T-helper 2 cell treated with Interferon-gamma antibody and Interleukin-4, amounts not matched to agents 5 μg/mL and 100 μg/mL, for 36 hours (primary cell): ENCODE measurements at places on chromosomes 7 and 10.

DNA sequence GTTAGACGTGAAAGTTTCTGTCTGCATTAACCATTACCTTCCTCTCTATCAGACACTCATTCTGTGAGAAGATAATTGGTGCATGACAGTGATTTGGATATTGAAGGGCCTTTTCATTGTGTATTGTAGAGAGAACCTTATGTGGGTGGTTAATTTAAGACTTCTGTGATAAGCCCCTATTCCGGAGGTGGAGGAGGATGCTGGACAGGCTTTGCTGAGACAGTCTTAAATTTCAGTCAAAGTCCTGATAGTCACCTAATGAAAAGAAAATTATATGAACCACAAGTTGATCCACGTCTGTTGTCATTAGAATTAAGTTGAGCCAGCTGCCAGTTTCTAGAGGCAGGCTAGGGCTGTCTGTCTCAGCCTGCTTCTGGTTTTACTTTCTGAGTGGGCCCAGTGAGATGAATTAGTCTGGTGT lies 62.9 kb downstream of the CELF2 start:
- DNase-seq, result no peak

DNA sequence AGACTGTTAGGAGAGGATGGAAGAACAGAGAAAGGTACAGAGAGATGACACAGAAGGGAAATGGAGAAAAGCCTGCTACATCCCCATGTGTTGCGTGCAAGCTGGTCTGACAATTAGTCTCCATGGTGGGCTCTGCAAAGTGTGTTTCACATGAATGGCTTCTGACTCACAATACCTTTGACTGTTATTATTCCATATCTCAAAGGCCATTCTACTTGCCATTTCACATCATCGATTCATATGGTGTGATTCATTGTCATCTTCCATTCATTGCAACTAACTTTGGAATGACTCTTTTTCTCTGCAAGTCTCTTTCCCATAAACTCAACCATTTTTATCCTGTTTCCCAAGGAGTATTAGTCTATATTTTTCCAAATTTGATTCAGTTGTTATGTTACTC lies 208.9 kb upstream of the INHBA start:
- no peak for DNase-seq

DNA sequence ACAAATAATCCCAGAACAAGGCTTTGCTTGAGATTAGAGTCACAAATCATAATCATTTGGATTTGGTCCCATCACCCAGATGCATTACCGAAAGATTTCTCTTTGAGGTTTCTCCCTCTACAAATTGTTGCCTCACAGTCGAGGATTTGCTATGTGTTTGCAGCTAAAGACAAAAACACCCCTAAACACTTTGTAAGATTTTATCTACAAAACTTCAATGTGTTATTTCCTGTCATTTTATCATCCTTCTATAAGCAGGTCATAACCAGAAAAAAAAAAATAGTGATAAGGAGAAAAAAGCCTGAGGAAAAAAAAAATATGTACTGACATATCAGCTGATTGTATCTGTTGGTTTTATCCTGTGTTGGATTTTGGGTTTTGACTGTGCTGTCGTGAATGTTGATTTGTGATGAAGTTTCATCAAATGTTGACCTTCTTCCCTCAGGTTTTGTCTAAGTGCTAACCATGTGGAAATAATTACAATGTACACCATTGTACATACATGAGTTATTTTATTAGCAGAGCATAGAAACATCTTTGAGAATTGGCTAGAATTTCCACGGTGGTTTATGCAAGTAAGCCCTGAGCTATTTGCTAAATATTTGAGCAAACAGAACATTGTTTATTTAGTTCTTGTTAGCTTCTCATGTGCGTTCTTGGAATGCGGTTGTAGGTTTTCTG lies 274.4 kb downstream of the NEBL start:
- DNase-seq, result no peak

DNA sequence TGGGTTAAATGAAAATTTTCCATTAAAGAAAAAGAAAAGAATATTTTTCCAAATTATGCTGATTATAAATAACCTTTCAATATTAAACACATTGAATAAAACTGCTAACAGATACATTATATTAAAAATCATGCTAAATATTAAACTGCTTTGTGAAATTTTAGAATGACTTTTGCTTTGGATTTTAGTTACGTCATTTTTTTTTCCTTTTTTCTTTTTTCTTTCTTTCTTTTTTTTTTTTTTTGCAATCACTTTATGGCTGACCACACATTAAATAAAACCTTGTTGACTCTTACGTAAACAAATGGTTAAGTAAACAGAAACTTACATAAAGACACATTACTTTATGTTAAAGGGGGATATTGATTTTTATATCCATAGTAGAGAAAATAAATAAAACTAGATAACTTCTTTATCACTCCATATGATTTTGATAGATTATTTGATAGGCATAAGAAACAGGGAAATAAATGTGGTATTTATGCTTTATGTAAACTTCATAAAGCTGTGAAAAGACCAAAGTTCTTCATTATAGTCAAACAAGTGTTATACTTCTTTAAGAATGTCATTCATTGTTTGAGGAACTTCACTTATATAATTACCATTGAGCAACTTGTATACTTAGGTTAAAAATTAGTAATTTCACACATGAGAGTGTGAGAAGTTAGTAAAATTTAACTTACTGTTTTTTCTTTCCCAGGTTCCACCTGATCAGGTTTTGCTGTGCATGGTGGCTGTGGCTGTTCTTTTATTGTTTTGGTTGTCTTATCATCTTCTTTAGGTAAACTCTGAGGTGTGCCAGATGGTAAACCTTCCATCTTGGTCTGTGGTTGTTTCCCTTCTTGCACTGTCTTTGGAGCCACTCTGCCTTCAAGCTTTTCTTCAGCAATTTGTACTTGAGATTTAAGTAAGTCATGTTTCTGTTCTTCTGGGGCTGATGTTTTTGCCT lies 197.3 kb downstream of the PCLO start:
- no peak for DNase-seq

- no peak for DNase-seq
Observed at GRCh38 chr7:105245398-105246114, 143.2 kb downstream of the SRPK2 start.

- DNase-seq, result no peak
Observed at GRCh38 chr10:121330563-121330962, 267.7 kb downstream of the FGFR2 start.

DNA sequence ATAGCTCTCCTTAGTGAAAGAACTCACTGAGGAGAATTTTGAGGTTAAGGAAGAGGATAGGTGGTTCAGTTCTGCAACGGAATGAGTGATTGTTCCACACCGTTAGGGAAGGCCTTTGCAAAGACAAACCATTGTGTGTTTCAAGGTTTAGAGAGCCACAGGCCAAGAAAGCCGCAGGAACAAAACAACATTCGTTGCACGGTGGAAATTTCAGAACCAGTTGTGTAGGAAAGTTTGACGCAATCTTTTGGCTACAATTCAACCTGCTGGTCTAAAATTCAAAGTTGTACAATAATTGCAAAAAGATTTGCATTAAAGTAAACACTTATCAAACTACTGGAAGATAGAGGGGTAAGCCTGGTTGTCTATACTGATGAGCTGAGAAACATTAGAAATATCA lies 91.4 kb downstream of the FAM107B start:
- no peak for DNase-seq

- no peak for DNase-seq
Observed at GRCh38 chr7:98872328-98872924, 2.6 kb upstream of the TMEM130 start.

DNA sequence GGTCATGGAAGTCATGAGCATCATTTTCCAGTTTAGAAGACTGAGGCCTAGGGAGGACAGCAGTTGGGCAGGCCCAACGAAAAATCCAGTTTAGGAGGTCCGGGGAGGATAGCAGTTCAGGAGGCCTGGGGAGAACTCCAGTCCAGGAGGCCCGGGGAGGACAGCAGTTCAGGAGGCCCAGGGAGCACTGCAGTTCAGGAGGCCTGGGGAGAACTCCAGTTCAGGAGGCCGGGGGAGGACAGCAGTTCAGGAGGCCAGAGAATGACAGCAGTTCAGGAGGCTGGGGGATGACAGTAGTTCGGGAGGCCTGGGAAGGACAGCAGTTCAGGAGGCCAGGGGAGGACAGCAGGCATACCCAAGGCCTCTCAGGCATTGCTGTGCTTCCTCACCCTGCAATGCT lies 453.4 kb downstream of the LRMDA start:
- no peak for DNase-seq

DNA sequence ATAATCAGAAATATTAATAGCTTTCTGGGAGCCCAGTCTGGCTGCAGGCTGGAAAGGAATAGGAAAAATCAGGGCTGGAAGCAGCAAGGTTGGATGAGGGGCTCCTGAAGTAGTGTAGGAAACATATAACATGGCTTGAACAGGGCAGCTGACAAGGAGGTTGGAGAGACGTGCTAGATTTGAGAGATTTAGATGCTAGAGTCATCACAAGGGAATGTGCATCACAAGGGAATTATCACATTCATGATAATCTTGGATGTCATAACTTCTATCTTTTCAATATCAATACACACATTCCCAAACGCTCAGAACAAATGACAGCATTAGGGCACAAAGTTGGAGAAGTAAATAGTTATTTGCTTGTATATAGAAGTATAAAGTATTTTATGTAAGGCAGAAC lies 120.9 kb upstream of the EGFR start:
- no peak for DNase-seq

DNA sequence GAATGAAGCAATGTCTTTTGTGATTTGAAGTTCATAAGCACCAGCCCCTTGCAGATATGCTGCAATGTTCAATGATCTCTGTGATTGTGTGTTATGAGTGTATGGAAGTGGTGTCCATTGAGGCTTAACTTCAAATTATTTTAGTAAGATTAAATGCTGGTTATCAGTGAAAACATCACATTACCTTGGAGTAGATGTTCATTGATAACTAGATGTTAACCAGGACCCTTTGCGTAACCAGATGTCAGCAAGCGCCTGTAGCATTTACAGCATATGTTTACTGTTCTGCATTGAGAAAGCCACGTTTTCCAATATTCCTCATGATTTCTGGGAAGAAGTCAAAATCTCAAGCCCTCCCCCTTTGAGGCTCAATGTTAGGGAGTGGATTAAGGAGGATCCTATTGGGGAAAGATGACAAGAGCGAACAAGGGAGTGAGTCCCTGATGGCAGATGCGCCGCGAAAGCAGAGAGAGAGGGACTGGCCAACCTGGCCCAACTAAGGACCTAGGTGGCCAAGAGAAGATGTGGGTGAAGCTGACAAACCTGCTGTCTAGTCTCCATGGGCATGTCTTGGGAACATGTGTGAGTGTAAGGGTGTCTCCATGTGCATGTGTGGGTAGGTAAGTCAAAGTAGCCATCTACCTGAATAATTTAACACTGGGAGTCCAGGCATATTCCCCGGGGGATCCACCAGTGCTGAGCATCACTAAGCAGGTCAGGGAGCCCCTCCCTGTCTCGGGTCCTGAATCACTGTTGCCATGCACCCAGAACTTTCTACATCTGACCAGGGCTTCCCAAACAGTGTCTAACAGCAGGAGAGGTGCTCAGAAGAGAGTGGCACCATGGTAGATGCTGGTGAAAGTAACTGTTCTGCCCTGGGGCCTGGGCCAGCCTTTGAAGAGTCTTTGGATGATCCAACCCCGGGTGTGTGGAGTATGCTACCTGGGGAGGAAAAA lies 141.6 kb upstream of the GDF10 start:
- DNase-seq, result no peak
